ENCODE measurements at places on chromosomes 3 and 15.

DNA sequence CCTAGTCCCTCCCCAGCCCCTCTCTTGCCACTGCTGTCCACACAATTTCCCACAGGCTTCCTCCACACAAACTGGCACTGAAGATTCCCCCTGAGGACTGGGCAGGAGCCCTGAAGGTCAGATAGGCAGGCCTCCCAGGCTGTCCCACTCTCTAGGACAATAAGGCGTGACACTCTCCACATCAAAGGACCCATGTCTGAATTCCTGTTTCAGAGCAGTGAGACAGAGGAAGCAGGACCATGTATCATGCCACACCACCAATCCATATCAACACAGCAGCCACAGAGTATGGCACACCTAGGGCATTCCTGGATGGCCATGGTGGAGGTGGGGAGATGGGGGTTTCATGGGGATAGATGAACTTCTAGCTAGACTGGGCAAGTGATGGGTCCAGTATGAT, 13.8 kb upstream of the CCR1 start:
- no peak for DNase-seq

DNA sequence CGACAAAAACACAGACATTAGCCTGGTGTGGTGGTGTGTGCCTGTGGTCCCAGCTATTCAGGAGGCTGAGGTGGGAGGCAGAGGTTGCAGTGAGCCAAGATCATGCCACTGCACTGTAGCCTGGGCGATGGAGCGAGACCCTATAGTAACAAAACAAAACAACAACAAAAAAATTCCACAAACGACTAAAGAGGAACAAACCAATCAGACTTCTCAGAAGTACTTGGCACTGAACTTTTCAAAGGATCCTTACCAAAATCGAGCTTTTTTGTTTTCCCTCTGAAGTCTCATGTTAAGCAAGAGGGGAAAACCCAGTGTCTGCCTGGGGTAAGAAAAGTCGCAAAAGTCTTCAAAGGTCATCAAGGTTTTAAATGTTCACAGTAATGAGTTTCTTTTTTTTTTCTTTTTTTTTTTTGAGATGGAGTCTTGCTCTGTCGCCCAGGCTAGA, 30.1 kb upstream of the TFRC start:
- DNase-seq = no peak

GRCh38 chr15:64464276-64465005, 4.1 kb downstream of the ZNF609 start:
- DNase-seq = no peak

DNA sequence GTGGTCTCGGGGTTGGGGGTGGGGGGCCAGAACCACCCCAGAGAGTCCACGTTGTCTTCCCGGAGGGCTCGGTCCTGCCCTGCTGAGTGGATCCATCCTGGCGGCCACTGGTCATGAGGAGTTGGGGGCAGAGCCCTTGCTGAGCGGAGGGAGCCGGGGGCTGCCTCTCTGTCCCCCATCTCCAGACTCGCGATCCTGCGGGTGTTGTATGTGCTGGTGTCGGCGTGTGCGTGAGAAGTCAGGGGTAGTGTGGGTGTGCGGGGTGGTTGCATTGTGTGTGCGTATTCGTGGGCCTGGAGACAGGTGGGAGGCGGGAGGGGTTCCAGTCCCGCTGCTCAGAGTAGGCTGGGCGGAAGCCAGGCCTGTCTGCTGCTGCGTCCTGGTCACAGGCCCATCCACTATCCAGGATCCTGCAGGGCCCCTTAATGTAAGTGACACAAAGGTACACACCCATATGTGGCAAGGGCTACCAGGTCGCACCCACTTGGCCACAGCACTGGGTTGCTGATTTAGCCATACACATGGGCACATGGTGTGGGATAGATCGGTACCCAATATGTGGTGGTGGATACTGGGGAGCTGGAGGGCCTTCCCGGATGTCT, 30.7 kb downstream of the NBEAL2 start:
- DNase-seq = no peak

DNA sequence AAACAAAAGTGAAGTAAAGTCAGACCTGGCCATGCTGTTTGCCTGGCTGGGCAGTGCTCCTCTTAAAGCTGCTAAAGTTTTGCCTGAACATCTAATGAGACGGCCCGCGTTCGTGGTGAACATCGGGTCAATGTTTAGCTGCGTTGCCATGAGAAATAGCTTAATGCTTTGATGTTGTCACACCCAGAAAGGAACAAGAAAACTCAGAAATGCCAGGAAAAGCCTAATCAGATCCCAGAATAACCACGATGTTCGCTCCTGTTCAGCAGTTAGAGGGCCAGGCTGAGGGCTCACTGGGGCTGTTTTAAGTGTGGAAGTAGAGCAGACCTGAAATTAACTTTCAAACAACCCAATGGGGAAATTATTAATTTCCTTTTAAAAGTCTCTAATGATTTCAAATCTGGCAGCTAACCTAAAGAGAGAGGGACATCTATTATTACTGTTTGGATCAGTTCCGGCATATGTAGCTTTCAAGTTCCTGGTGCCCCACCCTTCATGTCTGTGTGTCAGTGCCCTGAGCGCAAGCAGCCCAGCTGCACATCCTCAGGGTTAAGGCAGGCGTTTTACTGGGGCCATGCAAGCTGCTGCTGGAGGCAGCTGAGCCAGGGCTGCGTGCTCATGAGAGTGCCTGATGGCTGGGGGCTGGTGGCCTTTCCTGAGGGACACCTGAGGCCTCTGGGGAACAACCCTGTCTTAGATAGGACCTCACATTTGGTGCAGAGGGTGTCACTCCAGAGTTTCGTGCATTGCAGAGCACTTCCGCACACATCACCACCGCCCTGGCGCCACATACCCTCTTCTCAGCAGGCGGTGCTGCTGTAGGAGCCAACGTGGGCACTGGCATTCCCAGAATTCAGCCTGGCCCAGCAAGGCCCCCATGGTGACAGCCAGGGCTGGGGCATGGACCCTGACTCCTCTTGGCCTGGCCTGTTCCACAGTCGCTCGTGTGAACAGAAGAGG, 76.6 kb downstream of the LRRK1 start:
- no peak for DNase-seq

GRCh38 chr3:197908957-197909701, 40.9 kb upstream of the RPL35A start:
- DNase-seq = no peak

GRCh38 chr3:109597444-109597843, 260.1 kb upstream of the DPPA4 start:
- no peak for DNase-seq

DNA sequence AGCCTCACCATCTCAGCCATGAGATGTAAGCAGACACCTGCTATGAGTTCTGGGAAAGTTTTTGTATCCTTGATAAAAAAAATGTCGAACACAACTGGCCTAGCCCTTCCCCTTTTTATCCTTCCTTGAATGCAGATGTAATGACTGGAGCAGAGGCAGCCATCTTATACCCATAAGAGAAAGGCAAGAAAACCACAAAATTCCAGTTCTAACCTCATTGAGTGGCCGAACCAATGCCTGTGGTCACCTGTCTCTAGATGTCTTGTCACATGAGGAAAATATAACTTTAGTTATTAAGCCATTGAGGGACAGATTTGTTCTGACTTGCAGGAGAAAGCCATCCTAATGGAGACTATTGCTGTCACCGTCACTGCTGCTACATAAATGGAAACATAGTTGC, 80.4 kb upstream of the SLC6A6 start:
- DNase-seq = no peak

DNA sequence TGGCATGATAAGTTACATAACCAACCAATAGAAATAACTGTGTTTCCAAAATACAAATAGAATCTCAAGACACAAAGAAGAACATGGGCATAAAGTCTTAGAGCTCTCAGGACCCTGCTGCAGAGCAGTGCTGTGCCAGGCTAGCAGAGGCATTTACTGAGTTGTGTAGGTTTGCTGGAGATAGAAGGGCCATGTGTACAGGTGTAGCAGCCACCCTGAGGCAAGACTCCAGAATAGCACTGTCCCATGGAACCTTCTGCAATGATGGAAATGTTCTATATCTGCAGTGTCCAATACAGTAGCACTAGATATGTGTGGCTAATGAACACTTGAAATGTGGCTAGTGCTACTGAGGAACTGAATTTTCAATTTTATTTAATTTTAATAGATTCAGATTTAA, 267.0 kb upstream of the UMPS start:
- DNase-seq = no peak

- no peak for DNase-seq
Observed at GRCh38 chr3:150746791-150747590, 16.0 kb downstream of the SIAH2 start.

- DNase-seq = no peak
Observed at GRCh38 chr3:143991713-143992112, 20.1 kb downstream of the DIPK2A start.

DNA sequence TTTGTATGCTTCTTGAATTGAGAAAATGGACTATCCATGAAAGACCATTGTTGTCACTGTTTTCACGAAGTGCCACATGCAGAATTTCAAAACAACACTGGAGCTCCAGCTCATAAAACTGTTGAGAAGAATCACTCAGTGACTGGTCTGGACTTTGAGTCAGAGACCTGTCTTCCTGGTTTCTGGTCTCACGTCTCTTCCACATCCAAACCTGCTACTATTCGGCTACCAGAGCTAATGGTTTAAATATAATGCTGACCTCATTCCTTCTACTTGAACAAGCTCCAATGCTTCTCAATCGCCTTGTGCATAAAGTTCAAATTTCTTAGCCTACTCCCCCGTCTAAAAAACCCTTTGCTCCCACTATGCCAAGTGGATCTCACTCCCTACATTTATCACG, 227.9 kb upstream of the NR2F2 start:
- no peak for DNase-seq

GRCh38 chr3:6605227-6605626, 255.7 kb upstream of the GRM7 start:
- no peak for DNase-seq

- no peak for DNase-seq
Observed at GRCh38 chr15:87661454-87662355, 594.8 kb downstream of the NTRK3 start.

DNA sequence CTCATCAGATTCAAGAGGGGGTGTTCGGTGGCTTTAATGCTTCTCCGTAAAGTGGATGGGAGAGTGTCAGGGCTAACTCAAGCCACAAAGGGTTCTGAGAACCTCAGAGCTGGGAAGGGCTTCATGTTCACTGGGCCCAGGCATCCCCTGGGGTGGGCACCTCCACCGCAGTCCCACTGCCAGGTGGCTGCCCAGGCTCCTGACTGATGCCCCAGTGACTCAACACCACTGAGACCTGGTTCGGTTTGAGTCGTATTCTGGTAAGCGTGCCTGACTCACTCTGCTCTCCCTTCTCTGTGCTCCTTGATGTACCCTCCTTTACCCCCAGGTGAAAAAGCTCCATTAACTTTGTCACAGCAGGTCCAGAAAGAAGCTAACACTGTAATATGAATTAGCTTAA, 304.6 kb downstream of the RPLP1 start:
- no peak for DNase-seq

DNA sequence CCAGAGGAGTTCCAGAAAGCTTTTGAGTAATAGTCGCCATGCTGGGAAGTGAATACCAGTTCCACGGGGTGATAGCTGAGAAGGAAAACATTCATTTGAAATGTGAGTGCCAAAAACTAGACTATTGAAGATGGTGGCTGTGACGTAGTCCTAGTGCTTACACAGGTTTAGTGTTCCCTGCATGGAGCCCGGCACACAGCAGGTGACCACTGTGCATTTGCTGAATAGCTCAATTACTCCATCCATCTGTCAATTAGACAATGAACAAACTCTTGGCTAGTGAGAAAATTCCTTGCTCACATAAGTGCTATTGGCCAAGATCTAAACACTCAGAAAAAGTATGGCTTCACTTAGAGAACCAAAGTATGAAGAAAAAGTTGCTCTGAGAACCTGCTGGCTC, 448.1 kb upstream of the WNT5A start:
- DNase-seq = peak; percentile 3

GRCh38 chr3:53042651-53043050, 3.2 kb downstream of the SFMBT1 start:
- no peak for DNase-seq

GRCh38 chr3:151425627-151426340, 35.1 kb downstream of the IGSF10 start:
- DNase-seq = no peak

DNA sequence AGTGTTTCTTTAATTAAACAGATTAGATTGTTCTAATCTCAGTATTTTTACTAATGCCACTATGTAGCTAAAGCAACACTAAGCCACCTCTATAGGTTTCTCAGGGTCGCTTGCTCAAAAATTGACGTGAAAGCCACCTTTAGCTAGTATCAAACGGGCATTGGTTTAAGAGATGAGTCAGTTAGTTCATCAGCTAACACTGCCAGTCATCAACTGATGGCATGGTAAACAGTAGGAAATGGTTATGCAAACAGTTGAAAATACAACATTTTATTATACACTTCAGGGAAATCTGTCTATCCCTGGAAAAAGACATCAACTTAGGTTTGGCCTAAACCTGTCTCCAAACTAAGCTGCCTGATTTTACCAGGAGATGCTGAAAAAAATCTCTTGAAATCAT, 582.3 kb upstream of the NAALADL2 start:
- no peak for DNase-seq

DNA sequence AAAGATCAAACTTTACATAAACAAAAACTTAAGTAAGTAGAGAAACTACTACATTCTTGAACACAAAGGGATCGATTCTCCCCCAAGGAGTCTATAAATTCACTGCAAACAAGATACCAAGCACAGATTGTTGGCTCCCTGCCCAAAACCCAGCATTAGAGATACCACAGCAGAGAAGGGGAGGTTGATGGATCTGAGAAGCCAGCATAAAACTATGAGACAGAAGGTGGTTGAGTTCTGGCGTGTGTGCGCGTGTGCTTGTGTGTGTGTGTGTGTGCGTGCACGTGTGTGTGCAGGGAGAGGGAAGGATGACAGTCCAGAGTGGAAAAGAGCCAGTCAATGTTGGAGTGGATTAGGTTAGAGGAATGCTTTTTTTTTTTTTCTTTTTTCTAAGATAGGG, 143.2 kb upstream of the PRR20G start:
- DNase-seq = no peak

- DNase-seq = no peak
Observed at GRCh38 chr3:69484507-69485393, 98.9 kb upstream of the FRMD4B start.

GRCh38 chr3:42402394-42403096, 7.9 kb downstream of the LYZL4 start:
- DNase-seq = no peak

GRCh38 chr3:186244016-186244415, 118.0 kb downstream of the DGKG start:
- no peak for DNase-seq

- DNase-seq = no peak
Observed at GRCh38 chr15:74365598-74366445, 1.6 kb downstream of the CYP11A1 start.

GRCh38 chr3:124529826-124530571, 200.3 kb upstream of the UMPS start:
- DNase-seq = no peak

- no peak for DNase-seq
Observed at GRCh38 chr3:5186858-5187155, 700 bp upstream of the EDEM1 start.

- DNase-seq = no peak
Observed at GRCh38 chr3:16364323-16364722, 99.3 kb downstream of the OXNAD1 start.

- DNase-seq = no peak
Observed at GRCh38 chr3:30428251-30428650, 178.2 kb upstream of the TGFBR2 start.

- no peak for DNase-seq
Observed at GRCh38 chr15:89101302-89102193, 13.3 kb downstream of the ABHD2 start.

Measured in NCI-H187 treated with DMSO at 0.1 percent for 48 hours (cell line).